Fibroblast of mammary gland (primary cell): ENCODE measurements at places on chromosomes 3 and 15.

DNA sequence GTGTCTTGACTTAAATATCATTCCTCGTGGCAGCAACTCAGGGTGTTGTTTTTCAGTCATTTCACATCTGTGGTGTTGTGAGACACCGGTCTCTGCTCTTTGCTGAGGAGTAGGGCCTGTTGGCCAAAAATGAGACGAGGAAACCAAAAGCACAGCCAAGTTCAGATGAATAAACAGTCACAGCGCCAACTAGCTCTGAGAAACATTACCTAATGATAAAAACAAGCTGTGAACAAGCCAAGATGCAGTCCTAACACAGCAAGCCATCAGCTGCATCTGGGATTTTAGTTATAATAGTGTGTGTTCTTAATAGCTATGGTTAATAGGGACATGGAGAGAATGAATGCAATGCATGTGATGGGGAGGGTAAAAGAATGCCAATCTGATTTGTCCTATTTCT, 843.4 kb upstream of the DPPA4 start:
- DNase-seq, result peak; percentile 63

- DNase-seq, result peak; percentile 35
Measured at GRCh38 chr3:40313975-40314860, 4.7 kb downstream of the EIF1B start.

DNA sequence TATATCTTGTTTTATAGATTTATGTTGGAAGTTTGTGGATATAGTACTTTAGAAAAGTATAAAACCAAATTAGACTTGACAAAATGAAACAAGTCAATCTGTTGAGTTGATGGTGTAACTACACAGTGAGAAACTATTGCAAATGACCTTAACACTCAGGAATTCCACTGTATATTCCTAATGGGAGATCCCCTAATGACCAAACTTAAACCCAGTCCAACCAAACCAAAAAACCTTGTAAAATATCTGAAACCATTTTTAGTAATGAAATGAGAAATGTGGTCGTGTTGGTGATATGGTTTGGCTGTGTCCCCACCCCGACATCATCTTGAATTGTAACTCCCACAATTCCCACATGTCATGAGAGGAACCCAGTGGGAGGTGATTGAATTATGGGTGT, 31.9 kb upstream of the ATP13A3 start:
- DNase-seq, result peak; percentile 59

DNA sequence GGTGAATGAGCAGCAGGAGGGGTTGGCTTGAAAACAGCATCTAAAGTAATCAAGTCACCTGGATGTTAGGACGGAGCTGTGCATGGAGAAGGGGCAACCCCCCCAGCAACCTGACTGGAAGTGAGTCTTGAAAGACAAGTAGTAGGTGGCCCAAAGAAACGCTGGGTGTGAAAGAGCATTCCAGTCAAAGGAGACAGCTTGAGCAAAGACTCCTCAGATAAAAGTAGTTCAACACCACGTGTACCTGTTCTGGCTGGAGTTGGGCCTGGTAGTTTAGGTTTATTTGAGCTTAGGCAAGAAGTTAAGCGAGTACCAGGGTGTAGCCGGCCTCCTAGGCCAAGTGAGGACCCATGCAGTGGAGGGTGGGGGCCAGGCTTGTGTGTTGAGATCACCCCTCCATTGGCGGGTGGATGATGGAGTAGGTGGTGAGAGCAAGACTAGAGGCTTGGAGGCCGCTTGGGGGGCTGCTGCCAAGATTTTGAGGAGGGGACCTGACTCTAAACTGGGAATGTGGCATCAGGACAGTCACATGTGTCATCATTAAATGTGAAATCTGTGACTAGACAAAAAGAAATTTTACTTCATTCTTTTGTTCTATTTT, 61.3 kb downstream of the ABHD2 start:
- no peak for DNase-seq

- DNase-seq, result no peak
Measured at GRCh38 chr3:73734211-73735089, 109.7 kb upstream of the PDZRN3 start.

DNA sequence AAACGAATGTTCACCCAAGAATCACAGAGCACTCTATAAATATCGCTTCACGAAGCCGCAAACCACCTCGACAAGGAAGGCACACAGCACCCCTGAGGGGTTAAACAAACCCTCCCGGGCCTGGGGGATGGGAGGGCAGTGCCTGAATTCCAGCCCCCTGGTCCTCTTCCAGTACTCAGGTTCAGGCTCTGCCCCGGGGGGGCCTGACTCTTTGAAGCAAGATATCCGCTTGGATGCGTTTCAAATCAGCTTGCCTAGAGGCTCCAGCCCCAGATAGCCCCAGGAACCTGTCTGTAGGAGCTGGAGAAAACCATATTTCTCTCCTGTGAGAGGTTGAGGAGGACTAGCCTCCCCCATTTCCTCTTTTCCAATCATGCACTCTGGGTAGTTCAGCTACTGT, 194.7 kb downstream of the WNT5A start:
- no peak for DNase-seq

GRCh38 chr3:111246967-111247760, 175.5 kb downstream of the NECTIN3 start:
- DNase-seq, result peak; percentile 82

DNA sequence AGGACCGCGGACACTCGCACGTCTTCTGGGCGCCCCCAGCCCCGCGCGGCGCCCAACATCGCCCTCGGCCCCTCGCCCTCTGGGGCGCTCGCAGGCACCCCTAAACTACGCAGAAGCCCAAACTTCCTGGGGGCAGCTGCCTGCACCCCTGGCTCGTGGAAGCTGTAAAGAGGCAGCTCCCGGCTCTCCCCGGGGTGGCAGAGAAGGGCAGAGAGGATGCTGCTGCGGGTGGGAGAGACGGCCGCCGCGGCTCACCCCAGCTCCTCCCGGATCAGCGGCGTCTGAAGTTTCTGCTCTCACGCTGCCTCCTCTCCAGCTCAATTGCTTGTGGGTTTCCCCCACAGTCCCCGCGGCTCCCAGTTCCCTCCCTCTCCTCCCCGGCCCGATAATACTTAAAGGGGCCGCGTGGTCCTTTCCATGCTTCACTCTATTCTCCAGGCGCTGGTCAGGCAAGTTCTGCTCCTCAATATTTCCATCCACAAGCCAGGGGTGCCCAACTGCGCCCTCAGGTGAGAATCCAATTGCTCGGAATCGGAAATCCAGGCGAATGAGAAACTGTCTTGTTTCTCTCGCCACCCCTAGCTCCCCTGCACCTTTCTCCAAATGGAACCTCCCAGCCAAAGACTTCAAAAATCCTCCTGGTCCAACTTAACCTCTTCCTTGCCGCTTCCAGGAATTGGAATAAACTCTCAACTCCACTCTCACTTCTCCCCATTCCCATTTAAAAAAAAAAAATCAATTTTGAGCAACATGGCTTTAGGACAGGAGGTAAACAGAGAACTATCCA, 748.5 kb downstream of the ROBO1 start:
- DNase-seq, result peak; percentile 88

GRCh38 chr3:99808163-99808794, 9.4 kb upstream of the CMSS1 start:
- peak; percentile 83 for DNase-seq

DNA sequence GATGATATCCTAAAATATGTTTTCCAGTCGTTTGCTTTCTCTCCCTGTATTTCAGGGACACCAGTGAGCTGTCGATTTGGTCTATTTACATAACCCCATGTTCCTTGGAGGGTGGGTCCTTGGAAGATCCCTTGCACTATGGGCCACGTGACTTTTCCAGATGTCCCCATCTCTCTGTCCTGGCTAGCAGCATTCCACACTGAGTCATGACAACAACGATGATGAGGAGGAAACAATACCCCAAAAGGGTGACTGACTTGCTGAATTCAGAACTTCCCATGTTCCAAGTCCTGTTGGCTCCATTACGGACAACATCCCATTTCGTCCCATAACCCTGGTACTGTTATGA, 134.3 kb downstream of the NSMCE3 start:
- DNase-seq, result peak; percentile 28

DNA sequence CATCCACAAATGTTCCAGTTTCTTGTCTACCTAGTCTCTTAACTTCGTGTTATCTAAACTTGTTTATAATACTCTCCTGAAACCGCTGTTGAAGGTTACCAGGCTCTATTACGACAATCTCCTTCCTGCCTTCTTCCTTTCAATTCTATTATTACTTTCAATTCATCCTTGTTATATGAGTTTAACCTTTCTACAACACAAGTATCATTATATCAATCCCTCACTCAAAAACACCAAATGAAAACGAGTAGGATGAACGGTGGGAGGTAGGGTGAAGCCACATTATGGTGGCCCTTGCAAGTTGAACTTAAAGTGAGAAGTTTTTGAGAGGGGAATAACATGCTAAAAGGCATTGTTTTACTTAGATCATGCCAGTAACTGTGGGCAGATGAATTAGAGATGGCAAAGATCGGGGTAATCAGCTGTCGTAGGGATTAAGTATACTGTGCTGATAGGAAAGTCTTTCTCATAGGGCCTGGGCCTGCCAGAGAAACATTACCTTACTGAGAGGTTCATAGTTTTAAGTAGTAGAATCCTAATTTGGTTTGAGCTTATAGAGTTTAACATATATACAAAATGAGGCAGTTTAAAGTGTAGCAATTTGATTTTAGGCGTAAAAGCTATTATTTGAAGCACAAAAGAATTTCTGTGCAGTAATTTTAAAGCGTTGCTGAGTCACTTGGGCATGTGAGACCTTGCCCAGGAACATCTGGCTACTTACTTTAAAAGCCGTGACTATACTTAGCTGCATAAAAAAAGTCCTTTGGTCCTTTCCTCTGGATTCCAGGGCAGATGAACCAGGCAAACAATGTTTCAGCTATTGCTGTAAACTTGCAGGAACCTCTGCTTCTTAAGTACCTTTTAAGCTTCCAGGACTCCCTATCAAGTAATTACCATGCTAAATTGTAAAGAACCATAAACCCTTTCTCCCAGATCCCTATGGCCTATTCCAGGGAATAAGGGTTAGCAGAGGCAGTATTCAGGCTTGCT, 3.3 kb upstream of the CEP97 start:
- peak; percentile 42 for DNase-seq

- no peak for DNase-seq
Measured at GRCh38 chr3:58633157-58633865, 33.3 kb downstream of the FAM3D start.

DNA sequence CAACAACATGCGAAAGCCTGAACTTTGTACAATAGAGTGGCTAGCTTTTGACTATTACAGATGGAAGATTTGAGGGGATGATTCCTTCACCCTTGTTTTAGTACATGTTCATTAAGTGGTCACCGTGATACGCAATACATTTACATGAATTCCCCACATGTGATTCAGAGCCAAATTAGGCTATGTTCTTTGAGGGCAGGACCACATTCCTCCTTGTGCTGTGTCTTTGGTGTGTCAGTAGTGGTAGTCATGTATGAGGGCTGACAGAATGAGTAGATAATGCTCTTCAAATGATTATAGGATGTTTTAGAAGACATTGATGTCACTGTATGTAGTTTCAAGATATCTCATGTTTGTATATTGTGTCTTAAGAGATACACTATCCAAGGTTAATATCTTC, 12.1 kb downstream of the PTPRG start:
- DNase-seq, result peak; percentile 80

GRCh38 chr3:134802428-134803050, 7.5 kb downstream of the EPHB1 start:
- no peak for DNase-seq

GRCh38 chr3:184472723-184473428, 88.7 kb upstream of the EPHB3 start:
- no peak for DNase-seq

DNA sequence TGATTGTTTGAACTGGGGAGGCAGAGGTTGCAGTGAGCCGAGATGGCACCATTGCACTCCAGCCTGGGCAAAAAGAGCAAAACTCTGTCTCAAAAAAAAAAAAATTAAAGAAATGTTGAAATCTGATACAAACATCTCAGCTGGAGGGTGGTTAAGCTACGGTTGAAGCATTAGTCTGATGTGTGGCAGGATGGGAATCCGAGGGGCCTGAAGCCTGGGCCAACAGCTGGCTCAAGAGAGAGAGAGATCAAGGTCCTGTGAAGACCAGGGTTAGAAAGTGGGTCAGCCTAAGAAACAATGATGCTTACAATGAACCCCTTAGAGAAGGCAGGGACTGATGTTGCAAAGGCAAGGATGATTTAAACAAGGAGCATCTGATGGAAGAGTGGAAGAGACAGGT, 69.8 kb downstream of the CD200R1L start:
- DNase-seq, result no peak

GRCh38 chr15:57377478-57377847, 1.2 kb downstream of the CGNL1 start:
- DNase-seq, result no peak

- no peak for DNase-seq
Measured at GRCh38 chr3:129317848-129318247, 39.2 kb downstream of the HMCES start.

DNA sequence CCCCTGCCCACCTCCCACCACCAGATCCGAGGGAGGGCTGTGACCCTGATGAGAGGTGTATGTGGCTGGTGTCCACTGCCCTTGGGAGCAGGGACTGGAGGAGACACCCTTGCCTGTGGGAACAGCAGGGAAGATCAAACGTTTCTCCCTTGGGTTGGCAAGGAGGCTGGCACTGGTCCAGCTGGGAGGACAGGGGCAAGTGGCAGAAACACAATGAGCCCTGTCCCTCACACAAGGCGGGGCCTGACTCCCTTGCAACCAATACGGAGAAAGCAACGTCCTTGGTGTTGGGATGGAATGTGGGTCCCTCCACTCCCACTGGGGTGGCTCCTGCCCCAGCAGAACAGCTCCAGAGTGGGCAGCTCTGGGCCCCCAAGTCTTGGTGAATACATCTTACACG, 5.2 kb downstream of the HYAL2 start:
- no peak for DNase-seq

- peak; percentile 96 for DNase-seq
Measured at GRCh38 chr3:157436583-157437291, at the start of gene PTX3. Gene PTX3 (plus strand): TSS chr3:157436850. CDS start chr3:157436934, 84 bp downstream.

- DNase-seq, result no peak
Measured at GRCh38 chr3:13818919-13819318, 61.0 kb downstream of the WNT7A start.

DNA sequence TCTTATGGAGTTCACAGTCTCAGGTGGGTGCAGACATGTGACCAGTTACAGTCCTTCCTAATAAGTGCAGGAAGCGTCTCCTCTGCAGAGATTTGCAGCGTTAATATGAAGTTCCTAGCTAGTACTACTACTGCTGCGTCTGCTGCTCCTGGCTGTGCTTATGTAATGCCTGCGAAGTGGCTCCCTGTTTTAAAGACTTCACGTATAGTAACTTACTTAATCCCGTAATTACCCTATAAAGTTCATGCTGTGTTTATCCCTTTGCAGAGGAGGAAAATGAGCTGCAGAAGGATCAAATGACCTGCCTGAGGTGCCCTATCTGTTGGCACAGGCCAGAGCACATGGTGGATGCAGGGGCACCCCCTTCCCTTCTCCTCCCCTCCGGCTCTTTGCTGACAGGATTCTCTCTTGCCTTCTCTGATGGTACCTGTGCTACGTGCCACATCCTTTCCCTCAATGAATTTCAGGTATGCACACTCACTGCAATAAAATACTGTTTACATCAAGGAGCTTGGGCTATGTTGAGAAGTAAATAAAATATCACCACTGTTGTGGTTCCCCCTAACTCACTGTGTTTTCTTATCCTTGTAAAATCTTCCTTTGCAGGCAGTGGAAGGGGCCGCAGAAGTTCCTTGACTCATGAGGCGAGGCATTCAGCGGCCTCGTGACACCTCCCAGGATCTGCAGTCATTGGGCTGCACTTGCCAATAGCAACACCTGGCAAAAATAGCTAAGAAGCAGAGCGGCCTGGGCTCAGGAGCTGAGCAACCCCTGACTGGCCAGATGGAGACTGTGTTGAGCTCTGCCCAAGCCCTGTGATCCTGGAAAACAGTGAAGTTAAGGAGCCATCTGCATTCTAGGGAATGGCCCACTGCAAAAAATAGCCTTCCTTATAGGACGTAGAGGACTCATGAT, 188.9 kb upstream of the ATP10A start:
- DNase-seq, result peak; percentile 71

- no peak for DNase-seq
Measured at GRCh38 chr3:12922881-12923431, 81.6 kb upstream of the RPL32 start.
